ENCODE measurements at places on chromosomes 3 and 15.

- peak; percentile 84 for DNase-seq
These were observed 27.1 kb downstream of the CGGBP1 start for GRCh38 chr3:88031642-88032077.

DNA sequence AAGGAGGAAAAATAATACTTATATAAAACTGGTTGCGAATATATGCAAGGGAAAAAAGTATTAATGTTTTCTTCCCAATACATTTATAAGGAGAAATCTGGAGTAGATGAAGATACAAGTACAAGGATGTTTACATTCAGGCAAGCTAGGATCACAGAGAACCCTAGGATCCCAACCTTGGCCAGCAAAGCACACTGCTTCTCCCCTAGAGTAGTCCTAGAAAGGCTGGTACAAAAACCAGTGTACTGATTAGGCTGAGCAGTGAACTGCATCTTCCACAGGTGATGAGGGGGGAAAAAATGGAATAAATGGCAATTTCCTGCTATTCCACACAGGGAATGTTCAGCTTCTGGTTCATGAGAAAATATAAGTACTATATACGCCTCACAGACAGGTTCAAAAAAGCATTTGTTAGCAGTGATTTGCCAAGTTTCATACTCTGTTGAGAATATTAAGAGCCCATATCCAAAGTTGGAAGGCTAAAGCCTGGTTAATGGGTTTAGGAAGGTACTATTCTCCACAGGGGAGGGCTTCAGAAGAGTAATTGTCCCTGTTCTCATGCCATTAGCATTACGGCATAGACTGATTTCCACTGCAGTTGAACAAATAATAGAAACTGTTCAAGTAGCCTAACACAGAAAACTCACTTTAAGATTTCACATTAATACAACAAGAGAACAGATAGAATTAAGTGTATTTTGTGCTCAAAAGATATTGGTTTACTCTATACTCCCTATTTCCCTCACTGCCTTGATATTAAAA lies 10.4 kb upstream of the NMB start:
- no peak for DNase-seq

GRCh38 chr3:20141316-20141715 lies 44.7 kb downstream of the SGO1 start:
- no peak for DNase-seq

- no peak for DNase-seq
These were observed 27.8 kb downstream of the ACSBG1 start for GRCh38 chr15:78206326-78207109.

GRCh38 chr3:7978087-7978422 lies 523.6 kb upstream of the LMCD1 start:
- DNase-seq, result no peak

- DNase-seq, result no peak
These were observed 475.4 kb downstream of the OCA2 start for GRCh38 chr15:27623560-27624305.

DNA sequence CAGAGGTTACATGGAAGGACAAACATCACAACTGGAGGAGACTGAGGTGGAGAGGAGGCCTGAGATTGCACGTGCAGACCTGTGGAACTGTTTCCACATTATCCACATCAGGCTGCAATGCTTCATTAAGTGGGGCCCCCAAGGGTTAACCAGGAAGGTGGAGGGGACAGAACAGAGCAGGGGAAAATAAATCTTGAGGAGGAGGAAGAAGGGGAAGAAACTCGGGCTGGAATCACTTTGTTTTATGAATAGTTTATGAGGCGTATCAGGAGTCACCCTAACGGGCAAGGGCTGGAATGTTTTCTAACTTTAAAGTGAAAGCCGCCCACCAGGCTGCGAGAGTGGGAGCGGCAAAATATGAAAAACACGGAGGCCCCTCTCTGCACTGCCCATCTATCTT lies 154.9 kb downstream of the WNT5A start:
- no peak for DNase-seq

DNA sequence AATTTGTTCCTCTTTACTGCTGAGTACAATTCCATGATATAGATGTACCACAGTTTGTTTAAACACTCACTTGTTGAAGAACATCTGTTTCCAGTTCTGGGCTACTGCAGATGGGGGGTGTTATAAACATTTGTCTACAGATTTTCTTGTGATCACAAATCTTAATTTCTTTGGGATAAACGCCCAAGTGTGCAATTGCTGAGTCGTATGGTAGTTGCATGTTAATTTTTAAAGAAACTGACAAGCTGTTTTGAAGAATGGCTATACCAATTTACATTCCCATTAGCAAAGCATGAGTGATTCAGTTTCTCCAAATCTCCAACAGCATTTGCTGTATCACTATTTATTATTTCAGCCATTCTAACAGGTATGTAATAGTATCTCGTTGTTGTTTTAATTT lies 242.0 kb upstream of the MRPL3 start:
- DNase-seq, result no peak

GRCh38 chr3:126266291-126266840 lies 86.0 kb upstream of the ALDH1L1 start:
- no peak for DNase-seq

DNA sequence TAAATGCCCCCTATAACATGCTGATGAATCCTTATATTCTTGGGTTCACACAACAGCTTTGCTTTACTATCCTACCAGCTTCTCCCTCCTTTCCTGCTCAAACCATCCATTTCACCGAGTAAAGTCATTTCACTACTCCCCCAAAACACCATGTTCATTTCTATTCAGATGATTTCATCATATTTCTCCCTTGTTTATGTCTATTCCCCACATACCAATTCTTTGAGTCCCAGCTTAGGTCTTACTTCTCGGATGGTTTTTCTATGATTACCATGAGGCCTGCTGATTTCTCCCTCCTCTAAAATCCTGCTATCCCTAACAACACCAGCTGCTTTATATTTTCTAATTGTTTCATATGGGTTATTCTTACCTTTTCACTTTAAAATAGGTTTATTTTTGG lies 231.4 kb downstream of the TIGIT start:
- DNase-seq, result no peak

DNA sequence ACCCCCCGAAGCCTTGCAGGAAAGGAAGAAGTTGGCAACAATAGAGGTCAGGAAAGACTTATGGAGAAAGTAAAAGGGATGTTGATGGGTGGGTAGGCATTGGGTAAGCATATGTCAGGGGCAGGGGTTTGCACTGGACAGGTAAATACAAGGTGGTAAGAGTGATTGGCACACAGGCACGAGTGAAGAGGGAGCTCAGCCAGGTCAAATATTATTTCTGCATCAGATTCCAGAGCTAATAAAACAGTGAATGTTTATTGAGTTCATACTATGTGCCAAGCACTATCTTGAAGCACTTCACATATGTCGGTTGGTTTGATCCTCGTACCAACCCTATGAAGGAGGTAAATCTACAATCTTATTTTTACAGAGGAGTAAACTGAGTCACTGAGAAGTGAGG lies 6.6 kb downstream of the CLSTN2 start:
- DNase-seq, result no peak

DNA sequence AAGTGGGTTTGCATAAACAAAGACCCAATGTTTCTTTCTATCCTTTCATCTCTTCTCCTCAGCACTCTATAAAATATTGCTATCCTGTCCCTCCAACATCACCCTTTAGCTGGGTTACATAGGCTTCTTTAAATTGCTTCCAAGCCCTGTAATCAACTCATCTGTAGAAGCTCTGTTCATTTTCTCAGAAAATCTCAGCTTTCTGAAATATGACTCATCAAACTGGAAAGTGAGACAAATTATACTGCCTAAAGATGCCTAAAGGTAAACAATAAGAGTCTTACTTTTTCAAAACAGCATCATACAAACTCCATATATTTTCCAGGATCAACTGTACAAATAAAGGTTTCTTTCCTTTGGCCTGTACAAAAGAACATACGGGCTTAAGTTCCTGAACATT lies 33.8 kb downstream of the EFL1 start:
- no peak for DNase-seq

DNA sequence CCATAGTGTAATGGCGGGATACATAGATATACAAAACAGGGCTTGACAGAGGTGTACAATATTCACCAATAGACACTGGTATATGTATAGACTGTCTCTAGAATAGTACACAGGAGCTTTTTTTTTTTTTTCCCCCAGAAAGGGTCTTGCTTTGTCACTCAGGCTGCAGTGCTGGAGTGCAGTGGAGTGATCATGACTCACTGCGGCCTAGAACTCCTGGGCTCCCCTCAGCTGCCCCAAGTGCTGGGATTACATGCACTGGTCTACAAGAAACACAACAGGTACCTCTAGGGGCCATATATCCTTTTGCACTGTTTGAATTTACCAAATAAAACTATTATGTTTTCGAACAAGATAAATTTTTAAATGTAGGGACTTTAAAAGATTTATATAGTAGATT lies 12.3 kb downstream of the RHOA start:
- DNase-seq, result no peak

DNA sequence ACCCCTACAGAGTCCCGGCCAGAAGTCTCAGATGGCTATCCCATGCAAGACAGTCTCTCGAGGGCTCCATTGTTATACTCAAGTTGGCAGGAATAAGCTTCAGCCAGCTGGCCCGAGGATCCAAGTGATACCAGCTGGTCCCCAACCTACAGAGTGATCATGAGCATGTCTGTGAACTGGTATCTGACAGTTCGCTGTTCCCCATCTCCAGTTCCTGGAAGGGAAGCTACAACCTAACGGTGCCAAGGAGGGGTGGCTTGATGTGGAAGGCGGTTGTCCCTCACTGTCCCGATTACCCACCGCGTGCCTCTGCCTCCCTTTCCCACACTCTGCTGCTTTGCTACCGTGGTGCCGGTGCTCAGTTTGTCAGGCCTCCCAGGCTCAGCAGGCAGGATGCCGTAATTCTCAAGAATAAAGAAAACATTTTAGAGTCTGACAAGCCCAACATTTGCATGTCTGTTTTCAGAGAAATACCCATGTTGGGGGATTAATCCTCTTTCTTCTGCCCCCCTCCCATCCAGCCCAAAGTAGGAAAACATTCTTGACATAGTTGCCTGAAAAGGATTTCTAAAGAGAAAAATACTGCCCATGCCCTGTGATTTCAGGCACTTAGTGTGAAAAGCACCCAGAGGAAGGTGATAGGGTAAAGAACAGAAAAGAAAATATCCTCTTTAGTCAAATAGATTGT lies 49.4 kb upstream of the HES1 start:
- no peak for DNase-seq

GRCh38 chr3:135012101-135012500 lies 217.0 kb downstream of the EPHB1 start:
- no peak for DNase-seq

DNA sequence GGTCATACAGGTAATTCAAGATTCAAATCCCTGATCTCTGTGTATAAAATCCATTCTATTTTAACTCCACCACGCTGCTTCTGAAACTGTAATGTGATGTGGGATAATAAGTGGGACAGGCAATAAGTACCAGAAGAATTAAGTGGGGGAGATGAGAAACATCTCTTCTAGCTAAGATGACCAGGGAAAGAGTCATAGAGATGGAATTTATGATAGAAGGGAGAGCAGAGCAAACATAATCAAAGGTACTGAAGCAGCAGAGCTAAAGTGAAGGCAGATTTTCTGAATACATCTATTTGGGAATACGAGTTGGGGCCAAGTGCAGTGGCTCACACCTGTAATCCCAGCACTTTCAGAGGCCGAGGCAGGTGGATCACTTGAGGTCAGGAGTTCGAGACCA lies 4.9 kb downstream of the MRPL47 start:
- no peak for DNase-seq

DNA sequence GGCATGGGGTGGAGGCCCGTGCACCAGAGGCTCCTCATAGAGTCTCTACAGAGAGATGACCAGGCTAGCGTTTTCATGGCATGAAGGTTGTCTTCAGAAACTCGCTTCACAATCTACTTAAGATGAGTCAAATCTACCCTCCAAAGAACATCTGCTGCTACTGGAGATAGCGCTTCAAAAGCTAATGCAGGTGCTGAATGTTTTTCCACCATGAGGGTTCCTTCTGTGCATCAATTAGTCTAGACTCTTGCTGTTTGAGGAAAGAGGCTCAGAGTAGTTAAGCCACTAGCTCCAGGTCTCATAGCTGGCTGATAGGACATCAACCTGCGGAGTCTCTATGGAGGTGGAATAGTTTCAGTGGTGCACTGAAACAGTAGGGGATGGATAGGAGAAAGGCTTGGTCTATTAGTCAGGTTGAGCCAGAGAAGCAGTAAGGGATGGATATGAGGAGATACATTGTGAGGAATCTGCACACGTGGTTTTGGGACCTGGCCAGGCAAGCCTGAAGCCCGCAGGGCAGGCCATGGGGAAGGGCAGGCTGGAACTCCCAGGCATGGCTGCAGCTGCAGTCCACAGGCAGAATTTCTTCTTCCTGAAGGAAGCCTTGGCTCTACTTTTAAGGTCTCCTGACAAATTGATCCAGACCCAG lies 117.5 kb downstream of the APBA2 start:
- DNase-seq, result no peak
